ENCODE measurements at places on chromosomes 7 and 10.

GRCh38 chr7:27128034-27128433 is 2.5 kb downstream of the HOXA4 start:
- no peak for DNase-seq

- no peak for DNase-seq
Measured at GRCh38 chr10:127877699-127878098, 15.0 kb downstream of the CLRN3 start.

DNA sequence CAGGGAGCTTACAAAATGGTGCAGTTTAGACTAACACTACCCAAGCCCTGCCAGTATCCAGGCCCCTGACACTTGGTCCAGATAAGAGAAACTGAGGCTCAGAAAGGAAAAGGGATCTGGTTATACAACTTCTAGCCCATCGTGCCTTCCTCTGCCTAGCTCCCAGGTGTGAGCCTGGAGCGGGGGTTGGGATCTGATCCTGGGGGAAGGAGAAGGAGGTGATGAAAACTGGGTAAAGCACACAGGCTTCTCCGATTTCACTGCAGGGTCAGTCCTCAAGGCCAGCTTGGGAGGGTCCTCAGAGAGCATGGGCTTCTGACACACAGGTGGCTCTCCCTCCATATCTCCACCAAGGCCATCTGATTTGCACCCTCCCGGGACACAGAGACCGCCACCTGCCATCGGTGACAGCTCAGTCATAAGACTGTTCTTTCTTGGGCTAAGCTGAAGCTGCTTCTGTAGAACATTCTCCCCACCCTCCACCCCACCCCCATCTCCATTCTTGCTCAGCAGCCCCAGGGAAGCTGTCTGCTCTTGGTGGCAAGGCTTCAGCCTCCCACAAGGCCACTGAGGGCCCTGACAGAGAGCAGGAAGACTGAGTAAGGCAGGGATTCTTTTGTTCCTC is 16.4 kb downstream of the SRRM3 start:
- DNase-seq, result no peak

- DNase-seq, result no peak
Measured at GRCh38 chr10:10778959-10779358, 238.7 kb upstream of the CELF2 start.

DNA sequence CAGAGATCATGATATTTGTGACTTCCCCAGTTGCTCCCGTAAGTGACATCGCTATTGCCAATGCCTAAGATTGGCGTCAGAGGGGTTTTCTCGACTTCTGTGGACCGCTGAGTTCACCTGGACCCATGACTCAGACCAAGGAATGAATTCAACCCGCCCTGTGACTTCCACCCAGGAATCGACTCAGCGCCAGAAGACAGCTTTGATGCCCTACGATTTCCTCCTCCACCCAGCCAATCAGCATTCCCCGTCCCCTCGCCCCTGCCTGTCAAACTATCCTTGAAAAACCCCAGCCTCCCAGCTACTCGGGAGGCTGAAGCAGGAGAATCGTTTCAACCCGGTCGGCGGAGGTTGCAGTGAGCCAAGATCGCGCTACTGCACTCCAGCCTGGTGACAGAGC is 58.3 kb downstream of the MICALL2 start:
- DNase-seq, result no peak

DNA sequence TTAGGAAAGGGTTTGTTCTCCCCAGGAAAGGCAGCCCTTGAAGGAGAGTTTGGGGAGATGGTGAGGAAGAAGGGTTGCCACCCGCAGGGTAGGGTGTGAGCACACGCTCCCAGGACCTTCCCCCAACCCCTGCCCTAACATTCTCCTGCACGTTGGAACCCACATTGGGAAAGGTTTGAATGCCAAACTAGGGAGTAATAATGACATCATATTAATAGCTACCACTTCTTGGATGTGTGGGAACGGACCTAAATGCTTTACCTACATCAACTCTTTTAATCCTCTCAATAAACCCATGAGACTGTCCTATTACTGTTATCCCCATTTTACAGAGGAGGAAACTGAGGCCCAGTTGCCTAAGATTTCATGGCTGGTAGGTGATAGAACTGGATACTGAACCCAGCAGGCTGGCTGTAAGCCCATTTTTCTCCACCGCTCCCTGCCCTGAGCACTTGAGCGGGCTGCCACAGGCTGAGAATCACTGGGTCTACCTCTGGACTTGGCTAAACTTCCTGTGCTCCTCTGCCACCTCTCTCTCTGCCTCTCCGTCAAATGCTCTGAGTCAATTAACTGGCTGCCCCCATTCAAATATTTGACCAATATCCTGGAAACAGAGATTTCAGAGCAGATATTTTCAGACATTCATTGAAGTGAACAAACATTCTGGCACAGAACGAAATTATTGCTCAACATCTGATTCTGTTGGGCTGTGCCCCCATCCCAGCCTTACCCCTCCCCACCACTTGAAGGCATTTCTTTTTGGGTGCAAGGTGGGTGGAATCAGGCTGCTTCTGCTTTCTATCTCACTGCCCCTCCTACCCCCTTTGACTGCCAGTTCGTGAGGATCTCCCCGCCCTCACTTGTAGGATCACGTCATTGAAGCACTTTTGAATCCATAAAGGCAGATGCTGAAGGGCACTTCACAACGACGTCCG is 129.7 kb downstream of the C10orf105 start:
- DNase-seq, result no peak

GRCh38 chr7:118080947-118081346 is 103.0 kb upstream of the LSM8 start:
- no peak for DNase-seq

DNA sequence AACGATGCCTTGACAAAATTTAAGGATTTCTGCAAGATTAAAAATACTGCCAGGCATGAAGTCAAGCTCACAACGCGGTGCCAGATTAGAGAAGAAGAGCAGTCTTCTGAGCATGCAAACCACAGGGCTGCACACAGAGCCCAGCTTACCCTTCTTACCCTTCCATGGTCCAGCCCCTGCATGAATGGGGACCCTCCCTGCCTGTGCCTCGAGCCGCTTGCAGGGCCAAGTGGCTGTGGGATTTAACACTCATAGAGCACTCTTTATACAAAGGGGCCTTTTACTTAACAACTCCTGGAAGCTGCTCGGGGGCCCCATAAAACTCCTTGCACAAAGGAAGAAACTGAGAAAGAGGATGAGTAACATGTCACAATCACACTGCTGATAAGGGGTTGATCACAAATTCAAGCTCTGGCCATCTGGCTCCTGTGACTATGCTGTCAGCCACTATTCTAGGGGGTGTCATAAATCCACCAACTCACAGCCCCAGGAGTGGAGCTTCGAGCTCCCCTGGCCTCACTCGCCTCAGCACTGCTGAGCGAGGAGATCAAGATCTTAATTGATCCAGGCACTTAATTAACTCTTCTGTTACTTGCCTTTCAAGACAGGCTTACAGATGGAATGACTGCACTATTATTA is 514.8 kb downstream of the TNS3 start:
- DNase-seq, result no peak

- no peak for DNase-seq
Measured at GRCh38 chr10:58952162-58952601, 224.3 kb upstream of the PHYHIPL start.

GRCh38 chr7:79217468-79217867 is 236.0 kb downstream of the MAGI2 start:
- no peak for DNase-seq

DNA sequence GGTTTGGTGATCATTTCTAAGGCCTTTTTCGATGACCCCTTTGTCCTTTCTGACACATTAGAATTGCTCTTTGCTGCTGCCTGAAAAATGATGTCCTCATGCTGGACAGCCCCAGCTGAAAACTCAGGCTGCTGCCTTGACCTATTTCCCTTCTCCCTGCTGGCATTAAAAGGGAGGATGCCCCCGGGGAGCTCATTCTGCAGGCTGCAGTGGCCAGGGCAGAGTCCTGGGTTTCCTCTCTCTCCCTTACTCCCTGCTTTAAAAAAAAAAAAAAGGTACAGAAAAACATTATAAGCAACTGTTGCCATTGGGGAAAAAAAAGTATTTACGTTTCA is 35.4 kb downstream of the LRRC4 start:
- DNase-seq, result no peak

DNA sequence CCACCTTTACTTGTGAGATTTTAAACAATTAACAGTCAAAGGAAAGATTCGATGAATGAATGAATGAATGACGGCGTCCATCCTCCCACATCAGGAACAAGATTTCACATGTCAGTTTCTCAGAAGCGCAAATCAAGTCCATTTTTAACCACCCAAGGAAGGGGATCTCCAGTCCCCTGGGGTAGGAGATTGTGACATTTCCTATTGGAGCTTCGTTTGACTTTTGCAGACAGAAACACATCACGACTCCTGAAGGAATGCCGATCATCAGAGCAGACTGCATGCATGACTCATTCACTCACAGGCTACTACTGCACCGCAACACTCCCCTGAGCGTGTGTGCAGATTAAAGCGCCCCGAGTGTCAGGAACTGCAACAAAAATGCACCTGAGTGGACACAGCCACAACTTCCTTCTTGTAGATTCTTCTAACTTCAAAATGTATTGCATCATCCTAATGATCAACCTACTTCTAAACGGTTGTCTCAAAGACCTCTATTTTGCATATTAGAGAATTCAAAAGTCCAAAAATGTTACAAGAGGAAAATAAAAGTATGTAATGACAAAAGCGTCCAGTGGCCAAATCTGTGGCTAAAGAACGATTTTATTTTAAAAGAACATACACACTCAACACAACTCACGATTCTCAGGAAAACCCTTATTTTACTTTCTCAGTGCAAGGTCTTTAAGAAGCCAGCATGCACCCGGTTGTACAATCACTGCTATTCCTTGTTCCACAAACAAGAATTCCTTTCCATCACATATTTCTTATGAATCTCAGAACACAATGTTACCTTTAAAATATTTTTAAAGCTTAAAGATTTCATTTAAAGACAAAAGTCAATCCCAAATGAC is 172.6 kb downstream of the FAM107B start:
- DNase-seq, result no peak

GRCh38 chr7:13061115-13061514 is 373.7 kb downstream of the ARL4A start:
- DNase-seq, result no peak

DNA sequence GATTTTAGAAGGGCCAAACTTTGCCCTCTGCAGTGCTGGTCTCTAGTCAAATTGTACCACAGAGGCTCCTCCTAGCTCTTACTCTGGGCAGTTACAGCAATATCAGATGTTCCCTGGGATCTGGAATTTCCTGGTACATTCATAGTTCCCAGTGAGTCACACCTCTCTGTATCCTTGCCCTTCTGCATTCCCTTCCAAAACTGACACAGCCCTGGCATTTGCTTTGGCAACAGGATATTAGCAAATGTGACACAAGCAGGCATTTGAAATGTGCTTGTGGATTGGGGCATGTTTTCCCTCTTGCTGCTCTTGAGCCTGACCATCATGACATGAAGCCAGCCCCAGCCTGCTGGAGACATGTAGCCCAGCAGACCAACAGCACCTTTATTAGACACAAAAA is 284.7 kb upstream of the AKR1E2 start:
- no peak for DNase-seq

All from substantia nigra (tissue), 51 donors.